Activated T-helper 1 cell treated with anti-CD3 and anti-CD28 coated beads, Interleukin-12 subunit alpha, Interleukin-12 subunit beta, Interleukin-2, Interleukin-4 antibody, amounts not matched to agents 30 ng/mL and 10 ng/mL and 1 ng/mL, durations not matched to agents 14 hours and 24 hours and 36 hours (primary cell): ENCODE measurements at places on chromosomes 3 and 15. TPM values are rescaled to one million over a fixed set of nuclear protein-coding genes. Genes with fewer than 3 reads are reported as not detected.

STAC gene
- not detected in 2 replicates for total RNA-seq

CCNB2 gene
- 36.6 and 38.2 TPM in 2 replicates for total RNA-seq

PSTPIP1 gene
- 218 and 226 TPM in 2 replicates for total RNA-seq

SMCO1 gene
- total RNA-seq: not detected in 2 replicates

DOCK3 gene
- total RNA-seq: 1.5 and 1.6 TPM in 2 replicates
